Activated T-helper 1 cell treated with anti-CD3 and anti-CD28 coated beads, Interleukin-12 subunit alpha, Interleukin-12 subunit beta, Interleukin-2, Interleukin-4 antibody, amounts not matched to agents 30 ng/mL and 10 ng/mL and 1 ng/mL, durations not matched to agents 14 hours and 24 hours and 36 hours (primary cell): ENCODE measurements at places on chromosomes 2 and 18. TPM values are rescaled to one million over a fixed set of nuclear protein-coding genes. Genes with fewer than 3 reads are reported as not detected.

The MROH2A gene
- not detected in 2 replicates for total RNA-seq

The SLC23A3 gene
- total RNA-seq: 1.8 and 1.9 TPM in 2 replicates

The ODC1 gene
- total RNA-seq: 235 and 247 TPM in 2 replicates

The SLC16A14 gene
- 3.1 and 3.3 TPM in 2 replicates for total RNA-seq

The GKN2 gene
- not detected in 2 replicates for total RNA-seq

The PLCL1 gene
- total RNA-seq: 0.62 and 0.78 TPM in 2 replicates

The ANKRD29 gene
- not detected in 2 replicates for total RNA-seq

The VIL1 gene
- not detected in 2 replicates for total RNA-seq

The EFEMP1 gene
- not detected in 2 replicates for total RNA-seq

The MAP4K4 gene
- total RNA-seq: 54.3 and 54.5 TPM in 2 replicates

The GPR39 gene
- not detected in 2 replicates for total RNA-seq

The TMEM182 gene
- 2.1 and 4.4 TPM in 2 replicates for total RNA-seq

The NABP1 gene
- total RNA-seq: 51.0 and 58.4 TPM in 2 replicates
